Lung microvascular endothelial cell (primary cell): ENCODE measurements at places on chromosomes 13 and 19. TPM values are rescaled to one million over a fixed set of nuclear protein-coding genes. Genes with fewer than 3 reads are reported as not detected.

The KLK15 gene
- not detected in 2 replicates for total RNA-seq

DNA sequence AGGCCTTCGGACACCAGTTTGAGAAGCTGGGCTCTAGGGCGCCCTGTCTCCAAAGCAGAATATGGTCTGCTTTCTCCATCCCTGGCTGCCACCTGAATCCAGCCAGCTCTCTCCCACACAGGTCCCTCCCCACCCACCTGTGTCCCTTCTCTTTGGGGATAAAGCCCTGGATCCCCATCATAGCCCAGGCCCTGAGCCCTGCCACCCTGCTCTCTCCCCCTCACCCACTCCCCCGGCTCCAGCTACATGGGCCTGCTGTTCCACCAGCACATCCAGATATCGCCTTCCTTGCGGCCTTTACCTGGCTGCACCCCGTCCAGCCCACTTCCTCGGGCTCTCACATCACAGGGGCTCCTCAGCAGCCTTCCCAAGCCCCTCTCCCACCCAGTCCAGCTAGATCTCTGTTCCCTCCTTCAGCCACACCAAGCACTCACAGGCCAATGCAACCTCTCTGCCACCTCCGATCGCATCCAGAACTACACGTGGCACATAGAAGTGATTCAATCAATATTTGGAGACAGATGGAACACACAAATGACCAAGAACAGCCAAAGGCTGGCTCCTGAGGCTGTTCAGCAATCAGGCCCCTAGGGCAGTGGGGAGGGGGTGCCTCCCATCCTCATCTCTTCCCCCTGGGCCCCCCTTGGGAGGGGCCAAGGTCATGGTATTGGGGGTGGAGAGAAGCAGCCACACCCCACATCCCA lies 7.6 kb downstream of the AKT2 start:
- DNase-seq: no peak

DNA sequence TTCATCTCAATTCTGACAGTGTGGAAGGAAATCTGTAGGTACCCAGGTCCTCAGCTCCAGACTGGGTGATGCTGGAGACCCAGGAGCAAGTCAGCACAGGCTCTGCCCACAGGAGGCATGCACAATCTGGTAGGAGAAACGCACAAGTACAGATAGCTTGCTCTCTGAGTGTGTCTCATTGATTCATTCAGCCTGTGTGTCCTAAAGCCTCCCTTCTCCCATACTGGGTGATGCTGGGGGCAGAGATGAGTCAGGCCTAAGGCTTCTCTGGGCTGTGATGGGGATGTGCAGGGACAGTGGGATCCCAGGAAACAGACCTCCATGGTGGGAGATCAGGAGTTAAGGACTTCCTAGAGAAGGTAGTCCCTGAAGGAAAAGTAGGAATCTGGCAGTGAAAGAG lies 6.8 kb downstream of the ZNF526 start:
- no peak for DNase-seq

The S1PR5 gene
- total RNA-seq: under 0.01 TPM in 2 replicates

- DNase-seq: peak; percentile 9
Measured at GRCh38 chr13:63124863-63125262, 1709.2 kb upstream of the PCDH20 start.

GRCh38 chr19:3276341-3276799 lies 51.9 kb downstream of the CELF5 start:
- DNase-seq: no peak

The ZNF729 gene
- total RNA-seq: not detected in 2 replicates

GRCh38 chr19:803686-804418 lies 6.6 kb downstream of the PTBP1 start:
- peak; percentile 31 for DNase-seq

GRCh38 chr19:44643605-44644401 lies at the start of gene PVR:
Gene PVR (plus strand): TSS chr19:44643910. CDS start chr19:44644097, 187 bp downstream.
- DNase-seq: peak; percentile 88

DNA sequence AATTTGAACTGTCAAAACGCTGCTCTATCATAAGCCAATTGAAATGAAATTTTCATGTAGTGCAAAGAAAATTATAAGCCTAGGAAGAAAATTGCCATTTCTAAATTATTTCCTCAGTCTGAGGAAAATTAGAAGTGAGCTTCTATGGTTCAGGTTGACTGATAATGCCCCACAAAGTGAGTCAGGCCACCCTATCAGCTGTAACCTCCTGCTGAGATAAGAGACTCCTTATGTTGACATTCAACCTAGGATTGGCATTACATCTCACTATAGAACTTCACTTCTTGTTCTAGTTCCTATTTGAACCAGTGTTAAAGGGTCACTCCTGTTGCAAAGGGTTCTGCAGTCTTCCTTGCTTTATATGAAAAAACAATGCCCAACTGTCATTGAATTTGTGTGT lies 32.6 kb upstream of the RFC3 start:
- DNase-seq: no peak

DNA sequence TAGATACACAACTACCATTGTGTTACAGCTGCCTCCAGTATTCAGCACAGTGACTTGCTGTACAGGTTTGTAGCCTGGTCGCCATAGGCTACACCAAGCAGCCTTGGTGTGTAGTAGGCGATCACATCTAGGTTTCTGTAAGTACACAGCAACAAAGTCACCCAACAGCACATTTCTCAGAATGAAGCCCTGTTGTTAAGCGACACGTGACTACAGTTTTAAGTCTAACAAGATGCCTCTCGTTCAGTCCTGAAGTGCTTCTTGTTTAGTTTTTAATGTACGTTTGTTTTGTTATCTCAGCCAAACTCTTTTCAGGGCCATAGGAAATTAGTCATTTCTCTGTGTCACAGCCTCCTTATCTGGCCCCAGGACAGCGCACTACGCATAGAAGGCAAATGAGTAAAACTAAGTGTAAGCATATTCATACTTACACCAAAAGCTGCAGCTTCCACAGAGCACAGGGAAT lies 50.0 kb upstream of the GPR183 start:
- DNase-seq: peak; percentile 94

DNA sequence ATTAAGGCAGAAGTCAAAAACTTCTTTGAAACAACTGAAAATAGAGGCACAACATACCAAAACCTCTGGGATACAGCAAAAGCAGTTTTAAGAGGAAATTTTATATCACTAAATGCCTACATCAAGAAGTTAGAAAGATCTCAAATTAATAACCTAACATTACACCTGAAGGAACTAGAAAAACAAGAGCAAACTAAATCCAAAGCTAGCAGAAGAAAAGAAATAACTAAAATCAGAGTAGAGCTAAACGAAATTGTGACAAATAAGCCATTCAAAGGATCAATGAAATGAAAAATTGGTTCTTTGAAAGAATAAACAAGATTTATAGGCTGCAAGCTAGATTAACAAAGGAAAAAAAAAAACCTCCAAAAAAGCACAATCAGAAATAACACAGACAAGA lies 2.5 kb upstream of the GPR42 start:
- DNase-seq: no peak

DNA sequence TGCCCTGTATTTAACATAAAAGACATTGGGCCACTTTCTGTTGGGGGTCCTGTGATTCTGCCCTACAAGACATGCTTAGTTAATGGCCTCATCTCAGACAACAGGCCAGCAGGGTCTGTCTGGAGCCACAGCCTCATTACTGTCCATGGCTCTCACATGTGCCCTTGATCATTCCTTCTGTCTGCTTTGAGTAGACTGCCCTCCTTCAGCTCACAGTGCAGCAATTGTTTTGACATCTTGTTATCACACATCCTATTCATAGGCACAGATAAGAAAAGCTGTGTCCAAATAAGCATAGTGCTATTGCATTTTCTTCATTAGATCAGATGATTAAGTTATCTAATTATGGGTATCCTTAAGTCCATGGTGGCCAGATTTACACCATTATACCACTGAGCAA lies 127.9 kb downstream of the KCTD12 start:
- no peak for DNase-seq

- DNase-seq: no peak
Measured at GRCh38 chr13:95197548-95197947, 103.7 kb downstream of the ABCC4 start.

DNA sequence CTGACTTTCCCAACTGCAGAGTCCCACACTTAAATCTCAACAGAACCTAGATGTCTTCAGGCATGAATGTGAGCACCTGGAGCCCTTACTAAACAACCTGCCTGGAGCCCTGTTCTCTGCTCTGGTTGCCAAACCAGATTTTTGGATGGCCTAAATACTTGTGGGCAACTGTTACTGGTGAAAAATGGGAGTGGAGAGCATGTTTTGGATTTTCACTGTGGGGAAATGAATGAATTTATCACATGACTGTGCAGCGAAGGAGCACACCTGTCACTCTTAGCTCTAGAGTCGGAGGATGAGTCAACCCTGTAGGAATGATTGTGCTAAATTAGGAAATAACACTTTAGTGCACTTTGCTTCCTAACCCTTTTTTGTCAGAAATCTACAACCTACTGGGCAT lies 30.3 kb downstream of the SHISA2 start:
- DNase-seq: no peak

The MUC16 gene
- total RNA-seq: under 0.01 TPM in 1 of 2 replicates, not detected in the other

The BCAM gene
- 11.8 and 34.3 TPM in 2 replicates for total RNA-seq

GRCh38 chr13:51862957-51863356 lies 1.2 kb downstream of the CCDC70 start:
- DNase-seq: peak; percentile 10

The PINLYP gene
- 1.1 and 4.6 TPM in 2 replicates for total RNA-seq

The ZNF699 gene
- 3.9 and 5.6 TPM in 2 replicates for total RNA-seq

The LILRA1 gene
- total RNA-seq: not detected in 2 replicates

GRCh38 chr19:5478241-5478924 lies 23.2 kb downstream of the ZNRF4 start:
- DNase-seq: no peak

DNA sequence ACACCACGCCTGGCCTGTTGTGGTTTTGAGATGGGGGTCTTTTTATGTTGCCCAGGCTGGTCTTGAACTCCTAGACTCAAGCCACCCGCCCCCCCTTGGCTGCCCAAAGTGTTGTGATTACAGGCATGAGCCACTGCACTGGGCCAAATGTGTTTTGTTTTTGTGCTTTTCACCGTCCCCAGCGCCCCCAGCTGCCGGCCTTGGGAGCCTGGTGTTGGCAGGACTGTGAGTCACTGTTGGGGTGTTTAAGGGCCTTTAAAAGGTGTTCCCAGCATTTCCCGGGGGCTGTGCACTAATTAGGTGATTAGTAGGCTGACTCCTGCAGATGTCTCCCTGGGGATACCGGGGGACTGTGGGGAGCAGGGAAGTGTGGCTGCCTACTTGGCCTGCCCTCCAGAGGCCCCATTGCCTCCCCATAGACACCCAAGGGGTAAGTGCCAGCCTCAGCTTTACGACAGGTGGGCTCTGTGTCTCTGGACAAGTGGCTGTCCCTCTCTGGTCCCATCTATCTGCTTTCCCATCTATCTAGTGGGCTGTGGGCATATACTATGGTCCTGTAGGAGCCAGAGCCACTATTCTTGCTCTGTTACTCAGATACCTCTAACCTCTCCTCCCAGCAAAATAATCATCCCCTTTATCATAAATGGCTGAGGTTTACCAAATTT lies 11.8 kb upstream of the TLE5 start:
- DNase-seq: no peak

The DAND5 gene
- total RNA-seq: under 0.01 and 0.22 TPM in 2 replicates

- DNase-seq: peak; percentile 48
Measured at GRCh38 chr19:17095141-17095919, 19.8 kb downstream of the MYO9B start.

The FRY gene
- 90.0 and 156 TPM in 2 replicates for total RNA-seq

The FFAR3 gene
- under 0.01 TPM in 1 of 2 replicates, not detected in the other for total RNA-seq

DNA sequence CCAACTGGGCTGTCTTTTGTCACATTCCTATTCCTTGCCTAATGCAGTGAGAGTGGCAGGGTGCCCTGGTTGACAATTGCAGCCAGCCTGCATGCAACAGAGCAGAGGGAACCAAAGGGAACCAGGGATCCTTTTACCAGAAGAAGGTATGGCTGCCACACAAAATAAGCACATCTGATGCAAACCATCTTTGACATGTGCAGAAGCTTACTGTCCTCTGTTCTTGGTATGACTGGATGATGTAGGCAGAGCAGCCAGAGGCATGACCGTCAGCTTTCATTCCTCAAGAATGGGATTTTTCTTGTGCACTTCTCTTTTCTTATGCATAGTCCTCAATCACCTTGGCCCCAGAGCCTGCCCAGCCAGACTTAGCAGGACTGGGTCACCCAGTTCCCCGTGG lies 116.1 kb downstream of the UQCRFS1 start:
- no peak for DNase-seq
